Fibroblast of skin of scalp (primary cell): ENCODE measurements at places on chromosomes 1 and 21.

GRCh38 chr1:183873642-183874041 lies 68.7 kb downstream of the RGL1 start:
- DNase-seq, result no peak

DNA sequence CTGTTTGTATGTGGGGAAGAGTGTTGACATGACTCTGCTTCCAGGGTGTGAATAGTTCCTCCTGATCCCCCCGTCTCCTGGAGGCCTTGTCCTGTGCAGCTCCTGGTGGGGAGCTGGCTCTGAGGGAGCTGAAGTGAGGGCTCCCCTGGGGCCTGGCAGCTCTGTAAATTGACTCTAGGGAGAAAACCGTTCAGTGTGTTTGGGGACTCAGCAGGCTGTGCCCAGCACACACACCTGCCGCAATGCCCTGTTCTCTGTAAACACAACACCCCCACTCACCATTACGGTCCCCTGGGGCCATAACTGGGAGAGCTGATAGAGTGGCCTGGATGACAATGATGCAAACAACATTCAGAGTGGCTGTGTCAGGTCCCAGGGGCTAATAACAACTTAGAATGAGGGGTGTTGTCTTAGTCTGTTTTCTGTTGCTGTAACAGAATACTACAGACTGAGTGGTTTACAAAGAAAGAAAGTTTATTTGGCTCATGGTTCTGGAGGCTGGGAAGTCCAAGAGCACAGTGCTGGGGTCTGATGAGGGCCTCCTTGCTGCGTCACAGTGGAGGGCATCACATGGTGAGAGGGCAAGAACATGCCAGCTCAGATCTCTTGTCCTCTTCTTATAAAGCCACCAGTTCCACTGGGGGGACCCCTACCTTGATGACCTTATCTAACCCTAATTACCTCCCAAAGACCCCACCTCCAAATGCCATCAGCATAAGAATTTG lies 15.3 kb downstream of the ADORA1 start:
- no peak for DNase-seq

GRCh38 chr1:108502624-108503023 lies 52.5 kb downstream of the NBPF6 start:
- DNase-seq, result peak; percentile 52

DNA sequence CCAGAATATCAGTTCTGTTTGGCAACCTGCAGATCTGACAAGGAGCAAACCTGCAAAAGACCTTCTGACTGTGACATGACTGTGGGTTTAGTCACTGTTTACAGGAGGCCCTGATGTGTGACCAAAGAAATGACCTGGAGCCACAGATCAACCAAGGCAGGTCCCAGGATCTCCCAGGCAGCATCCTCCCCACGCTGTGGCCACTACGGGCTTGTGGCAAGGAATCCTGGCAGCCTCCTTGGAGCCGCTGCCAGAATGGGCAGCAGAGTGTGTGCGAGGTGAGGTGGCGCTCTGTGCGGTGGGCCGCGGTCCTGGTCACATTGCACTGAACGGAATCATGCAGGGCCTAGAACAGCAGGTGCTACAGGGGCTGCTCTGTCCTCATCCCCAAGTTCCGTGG lies 15.9 kb downstream of the MCM3AP start:
- DNase-seq, result no peak
